ENCODE measurements at places on chromosomes 5 and 9.

- DNase-seq, result no peak
Measured at GRCh38 chr9:104774831-104775573, 11.1 kb downstream of the NIPSNAP3B start.

- no peak for DNase-seq
Measured at GRCh38 chr9:136019681-136020060, 58.5 kb upstream of the UBAC1 start.

- DNase-seq, result no peak
Measured at GRCh38 chr5:96683392-96683791, 21.2 kb downstream of the CAST start.

DNA sequence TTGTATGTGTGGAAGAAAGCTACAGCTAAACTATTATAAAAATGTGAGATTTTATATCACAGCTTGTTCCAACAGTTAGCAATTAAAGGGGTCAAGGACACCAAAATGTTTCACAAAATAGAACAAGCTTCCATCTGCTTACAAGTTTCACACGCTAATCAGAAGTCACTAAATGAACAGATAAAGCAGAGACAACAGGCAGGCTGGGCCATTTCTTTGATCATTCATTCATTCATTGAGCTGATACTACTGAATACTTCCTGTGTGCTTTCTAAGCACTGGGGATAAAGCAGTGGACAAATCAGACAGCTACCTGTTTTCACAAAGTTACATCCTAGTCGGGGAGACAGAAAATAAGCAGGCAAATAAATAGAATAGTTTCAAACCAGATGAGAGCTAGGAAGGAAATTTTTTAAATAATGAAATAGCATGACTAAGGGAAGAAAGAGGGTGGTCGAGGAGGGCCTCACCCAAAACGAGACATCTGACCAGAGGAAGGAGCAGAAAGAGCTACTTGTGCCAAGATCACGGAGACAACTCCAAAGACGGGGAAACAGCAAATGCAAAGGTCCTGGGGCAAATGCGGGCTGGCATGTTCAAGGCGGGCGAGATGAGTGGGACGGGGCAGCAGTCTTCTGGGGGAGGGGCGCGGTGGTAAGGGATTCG is 1.2 kb downstream of the MAPK9 start:
- no peak for DNase-seq

DNA sequence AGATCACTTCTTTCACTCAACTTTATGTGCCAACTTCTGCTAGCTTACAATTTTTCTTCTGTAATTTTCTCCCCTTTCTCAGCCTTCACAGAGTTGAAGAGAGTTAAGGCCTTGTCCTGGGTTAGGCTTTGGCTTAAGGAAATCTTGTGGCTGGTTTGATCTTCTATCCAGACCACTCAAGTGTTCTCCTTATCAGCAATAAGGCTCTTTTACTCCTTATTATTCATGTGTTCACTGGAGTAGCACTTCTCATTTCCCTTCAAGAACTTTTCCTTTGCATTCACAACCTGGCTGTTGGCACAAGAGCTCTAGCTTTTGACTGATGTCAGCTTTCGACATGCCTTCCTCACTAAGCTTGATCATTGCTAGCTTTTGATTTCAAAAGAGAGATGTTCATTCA is 86.9 kb upstream of the ALDH1B1 start:
- no peak for DNase-seq

DNA sequence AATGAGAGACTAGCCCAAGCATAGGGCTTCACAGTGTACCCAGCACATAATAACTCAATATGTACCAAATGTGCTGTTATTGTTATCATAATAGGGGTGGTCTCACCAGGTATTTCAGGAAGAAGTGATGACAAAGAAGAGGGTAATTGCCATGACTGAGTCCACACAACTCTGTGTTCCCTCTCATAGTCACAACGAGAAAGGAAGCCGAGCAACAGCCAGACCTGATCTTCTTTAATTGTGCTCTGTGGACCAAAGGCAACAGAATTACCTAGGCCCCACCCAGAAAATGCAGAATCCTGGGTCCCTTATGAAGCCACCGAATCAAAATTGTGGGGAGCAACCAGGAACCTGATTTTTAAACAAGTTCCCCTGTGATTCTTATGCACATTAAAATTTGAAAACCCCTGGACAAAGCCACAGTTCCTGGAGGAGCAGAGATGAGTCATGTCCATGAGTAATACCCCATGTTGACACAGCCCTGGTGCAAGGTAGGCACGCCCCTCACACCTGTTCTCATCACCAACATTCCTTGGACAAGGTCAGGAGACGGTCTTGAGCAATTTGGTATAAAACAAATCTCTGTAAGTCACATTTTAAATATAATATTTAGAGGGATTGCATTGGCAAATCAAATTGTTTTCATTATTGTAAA is 5.2 kb downstream of the FGF1 start:
- no peak for DNase-seq

- DNase-seq, result no peak
Measured at GRCh38 chr5:156241266-156241665, 85.7 kb upstream of the SGCD start.

DNA sequence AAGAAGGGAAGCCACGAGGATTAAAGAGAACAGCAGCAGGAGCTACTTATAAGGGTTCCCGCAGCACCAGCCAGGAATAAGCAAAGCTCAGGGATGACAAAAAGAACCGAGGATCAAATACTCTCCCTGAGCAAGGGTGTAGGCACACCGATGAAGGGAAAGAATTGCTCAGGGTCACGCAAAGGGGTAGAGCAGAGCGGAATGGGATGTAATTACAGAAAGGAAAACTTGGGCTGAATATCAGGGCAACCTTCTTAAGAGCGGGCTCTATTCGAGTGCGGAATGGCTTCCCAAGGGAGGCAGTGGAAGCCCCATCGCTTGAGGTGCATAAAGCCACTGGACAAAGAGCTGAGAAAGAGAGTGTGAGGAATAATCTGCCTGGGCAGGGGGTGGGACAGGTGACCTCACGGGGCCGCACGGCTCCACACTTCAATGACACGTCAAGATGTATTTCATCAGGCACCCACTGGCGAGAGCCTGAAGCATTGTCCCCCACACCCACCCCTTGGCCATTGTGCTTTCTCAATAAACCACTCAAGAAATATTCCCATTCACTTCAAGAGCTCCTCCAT is 162.2 kb downstream of the EBF1 start:
- no peak for DNase-seq

- no peak for DNase-seq
Measured at GRCh38 chr9:94791435-94791834, 64.9 kb downstream of the AOPEP start.

GRCh38 chr5:73947906-73948640 is 322.1 kb downstream of the ARHGEF28 start:
- no peak for DNase-seq

DNA sequence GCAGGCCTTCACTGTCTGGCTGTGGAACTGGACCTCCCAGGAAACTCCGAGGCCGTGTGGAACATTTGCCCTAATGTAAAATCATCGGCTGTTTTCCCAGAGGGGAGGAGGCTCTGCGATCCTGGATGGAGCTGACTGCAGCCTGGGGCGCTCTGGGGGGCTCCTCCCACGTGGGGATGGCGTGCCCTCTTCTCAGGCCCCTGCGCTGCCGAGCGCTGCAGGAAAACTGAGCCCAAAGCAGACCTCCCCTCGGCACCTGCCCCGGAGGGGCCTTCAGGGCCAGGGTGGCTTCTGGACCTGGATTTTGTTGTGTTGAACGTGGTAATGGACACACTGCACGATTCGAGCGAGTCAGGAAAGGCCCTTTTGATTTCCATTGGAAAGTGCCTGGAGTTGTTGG is 23.9 kb downstream of the HNRNPH1 start:
- no peak for DNase-seq

GRCh38 chr5:89265511-89266179 is 382.7 kb upstream of the MEF2C start:
- no peak for DNase-seq

- no peak for DNase-seq
Measured at GRCh38 chr9:8268881-8269280, 469.3 kb upstream of the DMAC1 start.

GRCh38 chr5:143413958-143414669 is 10.6 kb upstream of the NR3C1 start:
- no peak for DNase-seq

DNA sequence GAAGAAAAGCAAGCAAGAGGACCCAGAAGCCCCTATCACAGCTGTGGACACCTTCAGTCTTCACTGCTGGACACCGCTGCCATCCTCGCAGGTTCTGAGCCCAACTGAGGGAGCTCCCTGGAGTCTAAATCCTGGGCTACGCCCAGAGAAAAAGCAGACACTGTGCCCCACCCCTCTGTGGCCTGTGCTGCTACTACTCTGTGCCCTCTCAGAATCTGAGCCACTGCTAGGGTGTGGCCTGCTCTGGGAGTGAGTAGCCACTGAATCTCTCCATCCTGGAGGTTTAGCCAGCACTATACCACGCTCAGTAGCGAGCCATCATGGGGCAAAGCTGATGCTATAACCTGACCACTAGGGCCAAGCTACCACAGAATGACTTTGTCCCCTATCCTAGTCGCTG is 338.2 kb downstream of the NPR3 start:
- no peak for DNase-seq

DNA sequence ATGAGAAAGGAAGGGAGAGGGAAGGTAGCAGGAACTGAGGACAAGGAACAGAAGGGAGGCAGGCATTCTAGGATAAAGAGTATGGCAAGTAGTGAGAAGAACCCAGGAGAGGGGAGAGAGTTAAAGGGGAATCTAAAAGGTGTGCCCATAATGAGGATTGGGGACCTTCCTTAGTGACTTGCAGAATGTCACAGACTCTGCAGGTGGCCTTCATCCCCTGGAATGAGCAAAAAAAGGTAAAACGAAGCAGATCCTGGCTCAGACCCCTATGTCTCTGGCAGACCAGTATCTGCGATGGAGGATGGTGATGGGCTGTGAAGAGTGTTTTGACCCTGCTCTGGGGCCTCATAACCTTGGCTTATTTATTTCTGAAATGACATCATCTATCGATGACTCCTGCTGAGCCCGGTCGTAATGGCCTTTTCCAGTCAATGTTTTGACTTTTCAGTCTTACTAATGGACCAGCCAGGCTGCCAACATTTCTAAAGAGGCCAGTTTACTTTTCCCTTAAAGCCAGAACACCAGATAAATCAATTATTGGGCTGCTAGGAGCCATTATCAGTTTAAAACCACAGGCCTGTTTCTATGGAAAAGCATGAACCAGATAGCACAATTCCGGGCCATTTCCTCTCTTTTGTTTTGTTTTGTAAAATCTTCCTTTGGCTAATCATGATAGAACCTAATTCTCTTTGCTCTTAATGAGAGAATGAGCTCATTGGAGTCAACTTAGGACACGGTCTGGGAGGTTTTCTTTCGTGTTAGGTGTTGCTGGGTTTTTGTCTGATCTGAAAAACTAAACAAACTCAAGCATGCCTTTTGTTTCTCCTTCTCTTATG is 3.1 kb downstream of the TMOD1 start:
- no peak for DNase-seq

Data from KG1 (cell line).